ENCODE measurements at places on chromosomes 7 and 10. TPM values are rescaled to one million over a fixed set of nuclear protein-coding genes. Genes with fewer than 3 reads are reported as not detected.

Gene NOS3
- total RNA-seq, result 0.63 TPM

Gene CDH23
- total RNA-seq, result 3.4 TPM

Gene BBIP1
- 47.9 TPM for total RNA-seq

Gene CYP3A4
- total RNA-seq, result not detected

Gene PRKAR2B
- 3.4 TPM for total RNA-seq

Gene ZNF239
- total RNA-seq, result 2.3 TPM

Gene AKR1C1
- total RNA-seq, result 590 TPM

Gene SFRP5
- 1.8 TPM for total RNA-seq

Gene GHRHR
- not detected for total RNA-seq

Gene SPDYE9
- total RNA-seq, result not detected

Gene SLC26A5
- total RNA-seq, result not detected

Gene PTPRZ1
- not detected for total RNA-seq

Gene BUB3
- total RNA-seq, result 174 TPM

Measured in A549 treated with GW870086 at 1 μM for 4 hours (cell line).